ENCODE measurements at places on chromosomes 16 and 17.

DNA sequence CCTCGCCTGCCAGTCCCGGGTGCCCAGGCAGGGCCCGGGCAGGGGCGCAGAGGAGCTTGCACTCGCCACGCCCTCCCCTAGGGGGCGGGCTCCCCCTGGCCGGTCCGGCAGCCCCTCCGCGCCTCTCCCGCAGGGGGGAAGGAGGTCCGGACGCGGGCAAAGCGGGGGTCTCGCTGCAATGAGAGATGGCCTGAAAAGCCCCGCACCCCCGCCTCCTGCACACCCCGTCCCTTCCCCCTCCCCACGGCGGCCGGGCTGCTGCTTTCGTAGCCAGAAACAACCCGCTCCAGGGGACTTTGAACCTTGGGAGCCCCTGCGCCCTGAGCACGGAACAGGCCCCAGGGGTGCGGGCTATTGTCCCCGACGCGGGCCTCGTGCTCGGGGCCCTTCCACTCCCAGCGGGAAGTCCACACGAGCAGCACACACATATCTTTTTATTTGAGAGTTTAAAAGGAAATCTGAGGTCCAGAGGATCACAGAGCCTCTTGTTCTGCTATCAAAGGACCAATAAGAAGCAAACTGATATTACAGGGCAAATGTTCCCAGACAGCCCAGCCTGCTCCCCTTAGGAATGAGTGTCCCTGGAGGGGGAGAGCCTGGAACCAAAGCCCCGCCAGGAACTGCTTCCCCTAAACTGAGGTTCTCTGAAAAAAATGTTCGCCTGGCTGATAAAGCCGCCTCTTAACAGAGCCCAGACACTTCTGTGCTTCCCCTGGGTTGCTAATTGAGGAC lies 5.8 kb upstream of the CBX4 start:
- DNase-seq: peak; percentile 55

DNA sequence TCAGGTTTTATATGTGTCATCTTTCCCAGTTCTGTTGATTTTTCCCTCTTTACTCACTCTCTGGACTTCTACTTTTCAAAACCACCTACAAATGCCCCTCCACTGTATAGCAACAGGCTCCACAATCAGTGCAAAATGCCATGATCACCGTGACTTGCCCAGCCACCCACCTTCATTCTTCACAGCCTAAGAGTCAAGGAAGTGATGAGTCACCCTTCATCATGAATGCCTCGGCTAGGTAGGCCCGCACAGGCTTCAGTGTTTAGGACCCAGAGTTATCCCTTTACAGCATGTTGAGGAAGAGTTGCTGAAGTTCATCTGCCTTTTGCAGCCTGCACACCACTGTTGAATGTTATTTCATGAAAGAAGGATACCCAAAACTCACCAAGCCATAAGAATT lies 158.6 kb downstream of the PMP22 start:
- DNase-seq: no peak

DNA sequence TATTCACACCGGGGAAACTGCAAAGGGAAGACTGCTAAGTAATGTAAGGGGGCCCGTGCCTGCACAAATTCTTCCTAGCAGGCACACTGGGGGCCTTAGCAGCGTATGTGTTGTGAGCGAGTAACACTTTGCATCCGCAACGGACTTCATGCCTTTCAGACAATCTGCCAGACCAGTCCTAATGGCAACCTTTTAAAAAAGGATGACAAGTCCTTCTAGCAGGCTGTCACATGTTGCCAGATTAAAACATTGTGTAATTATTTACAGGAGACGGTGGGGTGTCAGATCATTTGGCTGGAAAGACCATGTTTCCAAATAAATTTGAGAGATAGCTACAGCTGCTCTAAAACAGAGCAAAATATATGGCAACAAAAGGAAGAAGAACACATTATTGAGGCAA lies 46.1 kb downstream of the CPPED1 start:
- DNase-seq: no peak

DNA sequence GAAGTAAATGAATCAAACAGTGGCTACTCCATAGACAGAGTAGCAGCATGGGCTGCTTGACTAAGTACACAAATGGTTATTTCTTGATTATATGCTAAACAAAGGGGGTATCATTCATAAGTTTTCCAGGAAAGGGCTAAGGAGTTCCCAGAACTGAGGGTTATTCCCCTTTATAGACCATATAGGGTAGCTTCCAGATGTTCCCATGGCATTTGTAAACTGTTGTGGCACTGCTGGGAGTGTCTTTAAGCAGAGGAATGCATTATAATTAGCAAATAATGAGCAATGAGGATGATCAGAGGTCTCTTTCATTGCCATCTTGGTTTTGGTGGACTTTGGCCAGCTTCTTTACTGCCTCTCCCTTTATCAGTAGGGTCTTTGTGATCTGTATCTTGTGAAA lies 105.1 kb downstream of the CDH11 start:
- no peak for DNase-seq

- peak; percentile 51 for DNase-seq
Measured at GRCh38 chr16:11224096-11224893, 31.7 kb downstream of the SOCS1 start.

GRCh38 chr16:31664683-31665482 lies 137.2 kb downstream of the AHSP start:
- no peak for DNase-seq

- no peak for DNase-seq
Measured at GRCh38 chr17:64694207-64694606, 32.1 kb upstream of the SMURF2 start.

- no peak for DNase-seq
Measured at GRCh38 chr16:77470851-77471250, 36.0 kb upstream of the ADAMTS18 start.

GRCh38 chr16:81786321-81786720 lies 7.2 kb downstream of the PLCG2 start:
- no peak for DNase-seq
